ENCODE measurements at places on chromosomes 5 and 9.
A peak's percentile ranks its signal among the peaks of the same experiment; 100 is the strongest.

GRCh38 chr9:96327694-96328352, 25.8 kb upstream of the HSD17B3 start:
- peak; percentile 60 for DNase-seq

DNA sequence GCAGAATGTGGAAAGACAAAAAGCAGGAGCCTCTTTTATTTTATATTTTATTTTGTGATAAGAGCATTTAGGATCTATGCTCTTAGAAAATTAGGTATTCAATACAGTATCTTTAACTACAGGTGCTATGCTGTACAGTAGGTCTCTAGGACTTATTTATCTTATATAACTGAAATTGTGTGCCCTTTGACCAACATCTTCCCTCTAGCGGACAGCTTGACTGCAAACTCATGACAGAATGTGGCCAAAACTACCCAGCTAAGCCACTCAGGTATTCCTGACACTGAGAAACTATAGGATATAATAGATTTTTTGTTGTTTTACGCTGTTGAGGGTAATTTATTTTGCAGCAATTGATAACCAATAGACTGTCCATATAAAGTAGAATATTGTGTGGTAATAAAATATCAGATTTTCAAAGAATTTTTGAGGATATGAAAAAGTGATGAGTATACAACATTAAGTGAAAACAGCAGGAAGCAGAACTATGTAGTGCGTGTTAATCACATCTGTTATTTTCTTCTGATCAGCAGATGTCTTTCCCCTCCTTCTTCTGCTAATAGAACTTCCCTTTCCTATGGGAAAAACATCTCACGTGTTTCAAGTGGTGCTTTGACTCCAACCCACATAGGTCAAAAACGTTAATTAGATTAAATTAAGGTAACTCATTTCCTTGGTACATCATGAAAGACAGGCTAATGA, 69.9 kb upstream of the SELENOP start:
- DNase-seq = no peak

DNA sequence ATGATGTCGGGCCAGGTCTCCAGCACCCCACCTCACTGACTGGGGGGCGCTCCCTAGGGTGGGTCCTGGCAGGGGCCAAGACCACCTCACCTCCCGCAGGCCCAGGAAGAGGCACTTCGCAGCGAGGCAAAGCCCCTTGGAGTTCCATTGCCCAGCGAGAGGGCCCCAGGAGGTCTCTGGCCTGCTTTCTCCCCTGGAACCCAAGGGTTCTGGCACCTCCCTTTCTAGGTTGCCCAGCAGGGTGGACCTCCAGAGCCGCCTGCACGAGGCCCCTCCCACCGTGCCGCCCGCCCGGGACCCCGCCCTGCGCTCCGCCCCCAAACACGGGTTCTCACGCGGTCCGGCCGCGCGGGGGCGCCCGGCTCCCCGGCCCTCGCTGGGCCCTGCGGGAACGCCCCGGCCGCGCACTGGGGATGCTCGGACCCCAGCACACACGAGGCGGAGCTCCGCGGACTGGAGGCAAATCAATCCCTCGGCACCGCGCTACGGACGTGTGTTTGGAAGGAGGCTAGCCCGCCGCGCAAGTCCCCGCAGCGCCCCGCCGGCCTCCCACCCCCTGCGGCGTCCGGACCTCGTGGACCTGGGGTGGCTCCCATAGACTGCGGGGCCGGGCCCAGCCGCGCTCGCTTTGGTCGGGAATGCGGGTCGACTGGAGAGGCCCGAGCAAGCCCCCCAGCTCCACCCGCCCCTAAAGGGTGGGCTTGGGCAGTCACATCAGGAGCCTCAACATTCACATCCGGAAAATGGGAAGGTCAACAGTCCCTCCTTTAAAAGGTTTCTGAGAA, 99.5 kb upstream of the LMX1B start:
- DNase-seq = peak; percentile 61

DNA sequence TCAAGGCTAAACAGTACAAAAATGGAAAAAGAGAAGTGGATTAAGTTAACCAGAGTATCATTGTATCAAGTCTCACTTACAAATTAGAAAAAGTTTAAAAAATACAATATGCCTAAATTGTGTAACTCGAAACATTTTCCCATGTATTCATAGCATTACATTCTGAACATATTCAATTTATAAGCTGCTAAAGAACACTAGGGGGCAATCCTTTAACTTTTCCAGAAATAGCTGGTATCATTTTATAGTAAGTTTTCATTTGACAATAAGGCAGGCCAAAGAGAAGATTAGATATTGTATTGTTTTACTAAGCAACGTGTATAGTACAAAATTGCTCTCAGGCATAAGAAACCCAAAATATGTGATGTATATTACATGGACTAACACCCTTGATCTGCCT, 234.6 kb downstream of the ADGRV1 start:
- no peak for DNase-seq

- no peak for DNase-seq
Measured at GRCh38 chr5:13632676-13633075, 311.8 kb downstream of the DNAH5 start.

DNA sequence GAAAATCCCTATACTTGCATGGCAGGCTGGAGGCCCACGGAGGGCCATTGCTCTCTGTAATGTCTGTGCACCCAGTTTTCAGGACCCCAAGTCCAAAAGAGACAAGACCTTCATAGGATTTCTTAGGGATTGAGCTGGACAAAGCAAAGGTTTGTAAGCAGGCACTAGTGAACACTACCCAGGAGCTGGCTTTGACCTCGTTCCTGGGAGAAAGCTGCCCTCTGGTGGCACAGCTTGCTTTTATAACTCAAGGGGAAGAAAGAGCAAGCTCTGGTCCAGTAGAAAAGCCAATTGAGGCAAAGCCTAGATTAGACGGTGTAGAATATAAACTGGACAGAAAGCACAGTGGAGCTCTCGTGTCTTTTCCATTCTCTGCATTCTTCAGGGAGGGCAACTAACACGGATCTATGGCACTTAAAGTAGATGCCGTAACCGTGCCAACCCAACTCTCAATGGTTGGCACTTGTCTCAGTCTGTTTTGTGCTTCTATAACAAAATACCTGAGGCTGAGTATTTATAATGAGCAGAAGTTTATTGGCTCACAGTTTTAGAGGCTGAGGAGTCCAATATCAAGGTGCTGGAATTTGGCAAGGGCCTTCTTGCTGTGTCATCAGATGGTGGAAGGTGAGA, 7.9 kb downstream of the GABRP start:
- no peak for DNase-seq

DNA sequence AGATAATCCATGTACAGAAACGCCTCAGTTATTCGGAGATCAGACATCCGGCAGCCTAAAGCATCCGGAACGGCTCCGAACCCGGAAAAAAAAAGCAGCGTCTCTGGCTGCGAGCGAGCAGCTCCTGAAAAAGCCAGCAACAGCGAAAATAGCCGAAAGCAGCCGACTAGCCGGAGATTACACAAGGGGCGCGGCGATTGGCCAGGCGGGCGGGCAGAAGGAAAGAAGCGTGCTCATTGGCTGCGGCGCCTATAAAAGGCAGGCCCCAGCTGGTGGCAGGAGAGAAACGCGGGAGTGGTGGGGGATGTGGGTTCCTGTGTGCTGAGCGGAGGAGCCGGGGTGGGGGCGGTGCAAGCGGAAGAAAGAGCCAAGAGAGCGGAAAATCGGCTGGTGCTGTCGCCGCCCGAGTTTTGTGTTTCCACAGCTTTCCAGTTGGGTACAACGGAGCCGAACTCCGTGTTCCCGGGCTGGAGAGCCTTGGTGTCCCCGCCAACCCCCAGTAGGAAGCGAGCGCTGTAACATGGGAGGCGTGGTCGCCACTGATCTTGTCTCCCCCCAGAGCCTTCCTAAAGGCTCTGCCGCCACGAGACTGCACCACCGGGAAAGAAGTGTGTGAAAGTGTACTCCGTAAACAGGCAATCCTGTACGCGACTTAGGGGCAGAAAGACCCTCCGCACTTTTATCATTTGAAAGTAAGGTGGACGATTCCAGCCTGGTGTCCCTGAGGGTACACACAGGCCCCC, at the start of gene ARL15:
ARL15 (minus strand) TSS at position 141 of the 743 bp plus-strand sequence.
- peak; percentile 95 for DNase-seq
